ENCODE measurements at places on chromosomes 2 and 18.

GRCh38 chr18:28178720-28179119, 1.8 kb upstream of the CDH2 start:
- DNase-seq: no peak

DNA sequence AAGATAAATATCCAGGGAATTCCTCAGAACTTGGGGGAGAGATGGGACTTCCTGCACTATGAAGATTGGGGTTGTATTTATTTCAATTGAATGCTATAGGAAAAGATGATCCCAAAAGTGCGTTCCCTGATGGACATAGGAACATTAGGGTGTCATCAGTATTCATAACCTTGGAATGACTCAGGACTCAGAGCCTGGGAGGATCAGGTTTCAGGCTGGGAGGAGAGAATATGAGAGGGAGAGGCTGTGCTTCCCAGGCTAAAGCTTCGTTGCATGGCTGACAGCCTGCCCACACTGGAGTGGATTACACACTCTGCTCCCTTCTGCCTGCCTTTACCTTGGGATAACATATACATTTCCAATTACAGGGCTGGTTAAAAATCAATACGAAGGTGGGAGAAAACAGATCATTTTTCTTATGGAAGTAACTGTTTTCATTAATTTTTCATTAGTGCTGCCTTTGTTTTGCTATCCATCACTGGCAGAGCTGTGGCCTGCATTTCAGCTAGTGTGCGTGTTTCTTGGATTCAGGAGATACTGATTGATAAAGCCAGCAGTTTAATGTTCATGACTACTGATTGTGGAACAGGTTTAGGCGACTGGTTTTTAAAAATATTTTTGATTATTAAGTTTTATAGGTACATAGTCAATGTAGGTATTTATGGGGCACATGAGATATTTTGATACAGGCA, 118.7 kb downstream of the KCTD1 start:
- no peak for DNase-seq

- no peak for DNase-seq
Observed at GRCh38 chr2:71332435-71332796, 834 bp downstream of the ZNF638 start.

DNA sequence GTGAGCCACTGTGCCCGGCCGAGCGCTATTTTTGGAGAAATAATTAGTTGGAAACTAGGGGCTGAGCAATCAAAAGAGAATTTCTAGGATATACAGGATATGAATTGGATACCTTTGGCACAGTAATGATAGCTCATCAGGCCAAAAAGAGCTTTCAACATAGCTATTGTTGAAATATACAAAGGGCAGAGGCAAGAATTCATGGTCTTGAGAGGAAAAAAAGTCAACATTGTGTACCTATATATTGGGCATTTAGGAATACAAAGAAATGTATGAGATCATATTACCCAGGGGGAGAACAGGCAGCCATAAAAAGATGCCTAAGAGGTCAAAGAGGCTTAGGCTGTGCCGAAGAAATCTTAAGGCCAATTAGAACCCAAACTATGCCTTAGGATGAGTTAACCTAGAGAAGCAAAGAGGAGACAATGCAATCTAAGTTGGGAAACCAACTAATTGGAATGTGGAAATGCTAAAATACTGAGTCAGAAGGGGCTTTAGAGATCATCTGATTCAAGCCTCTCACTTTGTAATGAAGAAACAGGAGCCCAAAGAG, 99.0 kb downstream of the RBBP8 start:
- DNase-seq: no peak

GRCh38 chr2:109438773-109439389, 174.9 kb downstream of the SEPTIN10 start:
- no peak for DNase-seq

DNA sequence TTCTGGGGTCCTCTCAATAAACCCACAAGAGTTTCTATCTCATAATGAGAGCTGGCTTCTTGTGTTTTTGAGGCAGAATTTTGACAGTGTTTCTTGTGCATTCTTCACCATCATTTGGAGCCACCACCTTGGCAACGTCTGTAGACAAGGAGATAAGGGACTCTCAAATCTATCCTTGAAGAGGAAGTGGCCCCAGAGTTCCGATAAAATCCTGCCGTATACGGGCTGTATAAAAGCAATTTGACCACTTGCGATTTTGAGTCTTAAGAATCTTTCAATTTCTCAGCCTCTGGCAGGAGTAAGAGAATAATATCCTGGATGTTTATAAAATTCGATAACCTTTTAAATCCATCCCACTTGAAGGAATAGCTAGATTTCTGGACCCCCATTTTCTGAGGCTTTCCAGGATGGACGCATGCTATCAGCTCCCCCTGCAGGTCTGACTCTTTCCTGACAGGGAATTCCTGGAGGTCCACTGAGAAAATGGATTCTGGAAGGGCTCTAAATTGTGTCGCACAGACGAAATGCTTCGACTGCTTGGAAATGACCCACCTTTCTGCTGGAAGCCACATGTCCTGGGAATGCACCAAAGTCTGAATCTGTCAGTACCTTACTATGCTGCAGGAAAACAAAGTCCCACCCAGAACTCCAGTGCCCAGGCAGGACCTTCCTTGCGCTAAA, 54.1 kb downstream of the E2F6 start:
- DNase-seq: no peak

DNA sequence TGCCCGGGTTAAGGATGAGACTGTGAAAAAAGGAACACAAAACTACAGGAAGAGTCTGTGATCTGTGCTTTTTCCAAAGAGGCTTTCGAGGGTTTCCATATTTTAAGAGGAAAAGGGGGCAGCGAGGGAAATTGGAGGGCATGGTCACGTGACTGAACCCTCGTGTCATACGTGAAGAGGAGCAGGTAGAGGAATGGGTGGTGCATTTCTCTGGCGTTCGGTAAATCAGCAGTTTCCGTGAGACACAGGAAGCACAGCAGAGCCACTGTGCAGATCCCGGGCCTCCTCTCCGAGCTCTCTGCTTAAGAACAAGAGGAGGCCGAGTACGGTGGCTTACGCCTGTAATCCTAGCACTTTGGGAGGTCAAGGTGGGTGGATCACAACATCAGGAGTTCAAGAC, 219.7 kb downstream of the NDUFA10 start:
- no peak for DNase-seq

DNA sequence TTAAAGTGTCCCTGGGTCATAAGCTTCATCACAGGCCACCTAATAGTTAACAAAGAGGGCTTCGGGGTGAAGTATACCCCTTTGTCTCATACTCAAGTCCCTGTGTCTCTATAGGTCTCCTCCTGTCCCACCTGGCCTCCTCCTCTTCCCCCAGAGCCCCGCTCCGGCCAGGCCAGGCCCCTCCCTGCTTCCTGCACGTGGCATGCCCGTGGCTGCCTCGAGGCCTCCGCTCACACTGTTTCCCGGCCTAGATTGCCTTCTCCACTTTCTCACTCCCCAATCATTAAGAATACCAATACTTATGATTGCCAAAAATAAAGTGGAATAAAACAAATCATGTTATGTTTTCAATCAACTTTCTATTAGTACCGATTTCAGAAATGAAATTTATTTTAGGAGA, 18.8 kb downstream of the SMYD1 start:
- no peak for DNase-seq

DNA sequence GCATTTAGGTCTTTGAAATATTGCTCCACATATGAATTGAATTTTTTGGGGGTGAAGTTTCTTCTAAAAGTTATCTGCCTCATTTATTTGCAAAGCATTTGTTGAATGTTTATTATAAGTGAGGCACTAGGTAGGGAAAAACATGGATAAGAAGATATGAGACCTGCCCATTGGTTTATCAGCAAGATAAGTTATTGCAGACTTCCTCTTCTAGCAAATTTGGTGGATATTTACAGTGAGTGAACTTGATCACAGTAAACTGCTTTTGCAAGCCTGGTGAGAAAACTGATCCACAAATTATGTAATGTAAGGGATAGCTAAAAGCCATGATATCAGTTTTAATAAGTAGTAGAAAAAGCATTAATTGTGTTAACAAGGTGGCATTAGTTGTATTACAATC, 364.8 kb downstream of the SOCS6 start:
- no peak for DNase-seq

DNA sequence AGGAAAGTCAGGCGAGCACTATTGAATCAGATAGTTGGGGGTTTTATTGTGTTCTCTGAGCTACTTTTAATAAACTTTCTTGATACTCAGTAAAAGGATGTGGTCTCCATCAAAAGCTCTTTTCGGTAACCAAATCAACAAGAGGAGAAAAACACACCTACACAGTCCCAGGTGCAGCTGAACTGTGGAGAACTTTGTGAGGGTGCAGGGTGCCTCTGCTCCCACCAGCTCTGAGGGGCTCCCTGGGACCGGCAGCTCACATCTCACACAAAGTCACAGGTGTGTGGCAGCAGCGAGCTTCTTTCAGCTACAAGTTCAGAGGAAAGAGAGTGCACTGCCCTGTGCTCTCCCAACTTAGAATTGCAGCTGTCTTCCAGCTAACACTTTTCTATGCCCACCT, 650.4 kb downstream of the RNF144A start:
- no peak for DNase-seq

GRCh38 chr2:80830891-80831290, 526.3 kb upstream of the LRRTM1 start:
- no peak for DNase-seq

- DNase-seq: no peak
Observed at GRCh38 chr2:159091976-159092375, 123.5 kb downstream of the TANC1 start.

GRCh38 chr2:163812926-163813520, 77.2 kb upstream of the FIGN start:
- DNase-seq: no peak

- no peak for DNase-seq
Observed at GRCh38 chr2:25021791-25022362, 20.0 kb upstream of the EFR3B start.

- no peak for DNase-seq
Observed at GRCh38 chr2:19815746-19816145, 86.0 kb downstream of the TTC32 start.

- no peak for DNase-seq
Observed at GRCh38 chr2:231781798-231782726, 980 bp upstream of the PDE6D start.

DNA sequence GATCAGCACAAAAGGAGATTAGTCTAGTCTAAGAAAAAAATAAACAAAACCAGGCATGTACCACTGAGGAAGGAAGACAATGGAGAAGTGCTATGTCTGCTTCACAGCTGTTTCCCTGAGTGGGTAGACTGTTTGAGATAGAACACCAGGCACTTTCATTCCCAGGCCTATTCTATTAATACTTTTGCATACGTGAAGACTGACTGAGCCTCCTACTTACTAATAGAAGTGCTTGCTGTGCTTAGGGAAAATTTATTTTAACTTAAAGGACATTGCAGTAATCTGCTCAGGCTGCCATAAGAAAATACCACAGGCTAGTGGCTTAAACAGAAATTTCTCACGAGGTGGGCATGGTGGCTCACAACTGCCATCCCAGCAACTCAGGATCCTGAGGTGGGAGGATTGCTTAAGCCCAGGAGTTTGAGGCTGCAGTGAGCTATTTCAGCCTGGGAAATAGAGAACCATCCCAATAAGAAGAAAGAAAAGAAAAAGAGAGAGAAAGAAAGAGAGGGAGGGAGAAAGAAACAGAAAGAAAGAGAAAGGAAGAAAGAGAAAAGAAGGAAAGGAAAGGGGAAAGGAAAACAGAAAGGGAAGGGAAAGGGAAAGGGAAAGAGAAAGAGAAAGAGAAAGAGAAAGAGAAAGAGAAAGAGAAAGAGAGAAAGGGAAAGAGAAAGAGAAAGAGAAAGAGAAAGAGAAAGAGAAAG, 33.0 kb downstream of the CMPK2 start:
- DNase-seq: no peak

DNA sequence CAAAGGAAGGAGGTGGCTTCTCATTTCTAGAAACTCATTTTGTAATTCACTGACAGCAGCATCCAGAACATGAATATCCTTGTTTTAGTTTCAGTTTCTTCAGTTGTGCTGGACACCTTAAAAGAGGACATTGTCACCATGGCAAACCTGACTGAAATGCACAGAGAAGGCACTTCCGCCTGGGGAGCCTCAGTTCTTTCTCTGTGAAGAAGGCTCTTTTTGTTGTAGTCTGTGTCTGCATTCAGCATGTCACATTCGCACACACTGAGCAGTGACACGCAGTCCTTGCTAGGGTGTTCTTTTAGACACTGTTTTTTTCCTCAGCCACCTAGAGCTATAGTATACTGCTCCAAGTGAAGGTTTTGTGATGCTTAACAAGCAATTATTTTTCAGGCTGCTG, 9.5 kb upstream of the RPRM start:
- no peak for DNase-seq

- DNase-seq: no peak
Observed at GRCh38 chr2:16134436-16135165, 194.3 kb downstream of the MYCN start.

DNA sequence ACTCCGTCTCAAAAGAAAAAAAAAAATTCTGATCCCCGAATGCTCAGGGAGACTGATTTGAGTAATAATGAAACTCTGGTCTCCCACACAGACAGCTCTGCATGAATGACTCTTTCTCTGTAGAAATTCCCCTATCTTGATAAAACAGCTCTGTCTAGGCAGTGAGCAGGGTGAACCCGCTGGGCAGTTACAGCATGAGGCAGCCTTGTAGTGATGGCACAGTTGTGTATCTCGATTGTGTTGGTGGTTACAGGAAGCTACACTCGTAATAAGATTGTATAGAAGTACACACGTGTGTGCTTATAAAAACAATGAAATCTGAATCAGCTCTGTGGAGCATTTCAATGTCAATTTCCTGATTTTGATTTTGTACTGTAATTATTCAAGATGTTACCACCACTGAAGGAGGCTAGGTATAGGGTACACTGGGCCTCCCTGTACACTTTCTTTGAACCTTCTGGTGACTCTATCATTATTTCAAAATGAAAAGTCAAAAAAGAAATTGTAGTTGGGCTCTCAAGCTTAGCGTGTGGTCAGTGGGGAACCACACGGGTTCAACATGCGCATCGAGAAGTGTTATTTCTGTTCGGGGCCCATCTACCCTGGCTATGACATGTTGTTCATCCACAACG, 34.9 kb upstream of the ATP8B1 start:
- DNase-seq: no peak

GRCh38 chr18:74294526-74294925, 2.8 kb upstream of the CYB5A start:
- no peak for DNase-seq

DNA sequence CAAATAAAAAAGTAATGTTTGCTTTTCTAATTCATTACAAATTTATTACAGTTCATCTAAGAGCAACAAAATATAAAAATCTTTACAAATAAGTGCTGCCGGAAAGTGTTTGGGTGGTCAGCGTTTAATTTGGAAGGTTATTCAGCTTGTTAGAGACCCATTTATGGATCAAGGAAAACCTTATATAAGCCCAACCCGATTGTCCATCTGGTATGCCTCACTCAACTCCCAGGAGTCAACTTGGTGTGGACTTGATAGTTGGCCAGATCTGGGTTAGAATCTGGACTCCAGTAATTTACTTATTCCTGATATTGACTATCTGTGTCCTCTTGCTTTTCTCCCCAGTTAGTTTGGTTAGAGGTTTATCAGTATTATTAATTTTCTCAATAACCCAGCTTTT, 106.2 kb downstream of the KCTD1 start:
- no peak for DNase-seq

DNA sequence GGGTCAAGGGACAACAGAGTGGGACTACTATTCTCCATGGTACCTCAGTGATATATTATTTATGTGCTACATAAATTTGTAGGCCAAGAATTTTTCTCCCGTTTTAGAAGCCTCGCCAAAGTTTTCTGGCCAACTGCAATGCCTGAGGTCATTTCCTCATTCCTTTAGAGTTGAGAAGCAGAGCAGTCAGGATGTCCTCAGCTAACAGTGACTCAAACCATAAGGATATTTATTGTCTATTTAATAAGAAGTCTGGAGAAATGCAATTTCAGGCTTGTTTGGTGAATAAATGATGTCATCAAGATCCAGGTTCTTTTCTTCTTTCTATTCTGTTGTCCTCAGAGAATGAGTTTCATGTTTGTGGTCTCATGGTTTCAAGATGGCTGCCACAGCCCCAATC, 91.0 kb downstream of the ADCYAP1 start:
- DNase-seq: no peak

Measured in iPS DF 19.7 (cell line).